ENCODE measurements at places on chromosomes 6 and 20. TPM values are rescaled to one million over a fixed set of nuclear protein-coding genes. Genes with fewer than 3 reads are reported as not detected.
A peak's percentile ranks its signal among the peaks of the same experiment; 100 is the strongest.

DNA sequence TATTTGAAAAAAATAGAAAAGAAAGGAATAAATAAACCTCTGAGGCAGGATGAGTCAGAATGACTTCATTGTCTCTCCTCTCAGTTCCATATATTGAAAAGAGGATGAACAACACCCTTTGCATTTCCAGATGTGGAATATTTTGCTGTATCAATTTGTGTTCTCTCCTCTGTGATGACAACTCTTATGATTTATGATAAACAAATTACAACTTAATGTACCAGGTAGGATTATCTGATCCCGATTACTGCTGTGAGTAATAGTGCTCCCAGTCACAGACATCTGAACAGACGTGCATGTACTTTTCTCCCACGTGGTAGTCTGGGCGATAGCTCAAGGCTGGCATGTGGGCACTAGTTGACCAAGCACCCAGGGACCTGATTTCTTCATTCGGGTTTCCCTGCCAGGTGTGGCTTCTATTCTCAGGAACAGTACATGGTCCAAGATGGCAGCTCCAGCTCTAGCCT is 142.1 kb upstream of the SULF2 start:
- peak; percentile 66 for DNase-seq

DNA sequence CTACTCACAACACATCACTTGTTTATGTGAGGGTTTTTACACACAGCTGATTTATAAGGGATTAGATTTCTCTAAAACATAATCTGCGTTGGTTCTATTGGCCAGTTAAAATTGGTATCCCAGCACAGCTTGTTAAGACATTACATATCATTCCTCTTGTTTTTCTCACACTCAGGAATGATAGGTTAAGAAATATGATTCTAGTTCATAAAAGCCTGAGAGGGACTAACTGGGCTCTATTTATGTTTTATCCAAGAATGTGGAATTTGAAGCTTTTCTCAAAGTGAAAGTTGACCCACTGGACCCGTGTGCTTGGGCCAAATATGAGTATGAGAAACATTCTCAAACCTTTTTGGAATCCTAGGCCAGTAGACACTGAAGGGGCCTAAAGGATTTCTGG is 117.3 kb downstream of the TMEM170B start:
- no peak for DNase-seq

DNA sequence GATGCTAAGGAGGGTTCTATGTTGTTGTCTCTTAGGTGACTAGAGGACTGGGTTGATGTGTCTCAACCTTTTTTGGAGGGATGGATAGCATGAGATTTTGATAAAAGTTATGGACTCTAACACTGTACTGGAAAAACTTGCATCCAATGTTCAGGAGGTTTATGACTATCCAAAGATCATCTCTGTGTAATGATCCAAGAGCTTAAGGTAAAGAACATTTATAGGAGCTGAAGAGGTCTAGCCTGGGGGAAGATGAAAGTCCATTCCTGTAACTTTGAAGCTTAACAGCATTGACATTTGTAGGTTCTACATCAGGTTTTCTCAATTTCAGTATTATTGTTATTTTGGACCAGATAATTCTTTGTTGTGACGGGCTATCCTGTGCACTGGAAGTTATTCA is 48.9 kb downstream of the ESF1 start:
- no peak for DNase-seq

Gene CSE1L
- 96.4 TPM for total RNA-seq

- no peak for DNase-seq
These were observed 1.7 kb downstream of the ADRM1 start for GRCh38 chr20:62304331-62305148.

Gene MRAP2
- total RNA-seq: 1.7 TPM

GRCh38 chr20:57871237-57871632 is 161.4 kb upstream of the PMEPA1 start:
- DNase-seq: no peak

DNA sequence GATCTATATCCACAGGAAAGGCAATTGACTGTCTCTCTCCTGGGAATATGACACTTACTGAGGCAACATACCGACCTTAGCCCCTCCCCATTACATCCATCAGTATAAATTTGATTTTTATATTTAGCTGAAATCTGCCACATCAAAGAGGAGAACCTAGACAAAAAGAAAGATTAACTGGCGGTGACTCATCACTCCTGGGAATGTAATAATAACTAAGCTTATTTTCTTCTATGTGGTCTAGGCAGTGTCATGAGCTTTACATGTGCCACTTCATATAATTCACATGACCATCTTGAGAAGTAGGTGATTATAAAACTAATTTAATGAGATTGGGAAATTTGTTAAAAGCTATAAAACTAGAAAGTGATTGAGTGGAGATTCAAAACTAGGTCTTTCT is 520.0 kb upstream of the HS3ST5 start:
- no peak for DNase-seq

- no peak for DNase-seq
These were observed 154.3 kb upstream of the DTNBP1 start for GRCh38 chr6:15817100-15817499.

DNA sequence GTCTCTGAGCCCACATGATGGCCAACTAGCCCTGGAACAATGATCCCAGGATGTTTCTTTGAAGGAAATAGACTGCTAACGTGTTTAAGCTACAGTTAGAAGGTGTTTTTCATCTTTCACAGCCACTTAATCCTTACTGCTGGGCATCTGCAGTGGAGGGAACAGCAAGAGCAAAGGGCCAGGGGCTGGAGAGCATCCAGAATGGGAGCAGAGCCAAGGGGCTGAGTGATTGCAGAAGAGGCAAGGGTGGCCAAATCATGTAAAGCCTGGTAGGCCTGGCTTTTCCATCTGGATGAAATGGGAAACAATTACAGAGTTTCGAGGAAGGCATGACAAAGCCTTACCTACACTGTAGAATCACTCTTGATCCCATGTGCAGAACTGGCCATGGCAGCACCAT is 18.7 kb upstream of the LAMP5 start:
- no peak for DNase-seq

GRCh38 chr6:106579281-106579680 is 50.0 kb downstream of the RTN4IP1 start:
- no peak for DNase-seq

Gene HLA-DRB1
- total RNA-seq: 0.99 TPM

DNA sequence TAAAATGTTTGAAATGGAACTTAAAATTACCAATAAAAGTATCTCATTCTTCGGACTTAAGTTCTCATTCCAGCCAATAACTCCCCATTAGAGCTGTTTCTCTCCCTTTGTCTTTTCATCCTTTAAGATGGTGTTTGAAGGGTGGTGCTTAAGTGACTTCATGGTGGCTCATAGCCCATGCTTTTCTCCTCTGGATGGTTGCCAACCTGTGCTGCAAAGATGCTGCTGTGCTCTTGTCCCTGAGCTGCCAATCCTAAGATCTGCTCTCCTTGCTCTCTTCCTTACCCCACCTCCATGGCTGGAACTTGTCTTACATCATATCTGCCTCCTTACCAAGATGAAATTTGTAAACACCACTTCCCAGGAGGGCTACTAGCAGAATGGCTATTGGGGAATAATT is 31.6 kb upstream of the PNRC1 start:
- peak; percentile 16 for DNase-seq

Gene HEBP2
- total RNA-seq: 80.4 TPM

DNA sequence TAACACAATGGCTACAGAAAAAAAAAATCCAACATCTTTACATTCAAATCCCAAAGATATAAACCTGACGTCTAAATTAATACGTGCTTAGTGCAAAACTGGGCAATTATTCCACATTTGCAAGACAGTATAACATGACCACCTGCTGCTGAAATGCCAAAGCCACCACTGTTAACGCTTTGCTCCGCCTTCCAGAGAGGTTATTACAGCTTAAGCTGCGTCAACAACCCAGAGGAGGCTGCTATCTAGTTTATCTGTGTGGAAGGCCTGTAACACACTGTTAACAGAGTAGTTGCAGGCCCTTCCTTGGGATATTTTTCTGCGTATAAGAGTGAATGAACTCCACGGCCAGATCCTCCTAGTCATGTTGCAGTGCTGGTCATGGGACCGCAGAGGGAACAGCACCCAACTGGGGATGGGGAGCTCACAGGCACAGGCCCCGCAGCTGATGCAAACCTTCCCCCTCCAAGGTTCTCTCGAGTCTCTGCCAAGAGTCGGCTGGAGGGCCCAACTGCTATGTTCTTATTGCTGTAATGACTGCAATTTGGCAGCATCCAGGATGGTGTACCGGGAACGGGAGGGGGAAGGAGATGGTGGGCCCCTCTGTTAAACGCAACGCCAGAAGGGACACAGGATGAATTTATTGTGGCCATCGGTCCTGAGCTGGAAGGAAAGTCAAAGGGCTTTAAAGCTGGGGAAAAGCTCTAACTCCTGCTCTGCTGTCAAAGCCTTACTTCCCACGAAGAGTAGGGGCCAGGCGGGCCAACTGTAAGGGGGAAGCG is 993 bp upstream of the NCOA7 start:
- DNase-seq: no peak

GRCh38 chr20:40146071-40146470 is 543.0 kb downstream of the MAFB start:
- no peak for DNase-seq

Gene SLC52A3
- 1.9 TPM for total RNA-seq

DNA sequence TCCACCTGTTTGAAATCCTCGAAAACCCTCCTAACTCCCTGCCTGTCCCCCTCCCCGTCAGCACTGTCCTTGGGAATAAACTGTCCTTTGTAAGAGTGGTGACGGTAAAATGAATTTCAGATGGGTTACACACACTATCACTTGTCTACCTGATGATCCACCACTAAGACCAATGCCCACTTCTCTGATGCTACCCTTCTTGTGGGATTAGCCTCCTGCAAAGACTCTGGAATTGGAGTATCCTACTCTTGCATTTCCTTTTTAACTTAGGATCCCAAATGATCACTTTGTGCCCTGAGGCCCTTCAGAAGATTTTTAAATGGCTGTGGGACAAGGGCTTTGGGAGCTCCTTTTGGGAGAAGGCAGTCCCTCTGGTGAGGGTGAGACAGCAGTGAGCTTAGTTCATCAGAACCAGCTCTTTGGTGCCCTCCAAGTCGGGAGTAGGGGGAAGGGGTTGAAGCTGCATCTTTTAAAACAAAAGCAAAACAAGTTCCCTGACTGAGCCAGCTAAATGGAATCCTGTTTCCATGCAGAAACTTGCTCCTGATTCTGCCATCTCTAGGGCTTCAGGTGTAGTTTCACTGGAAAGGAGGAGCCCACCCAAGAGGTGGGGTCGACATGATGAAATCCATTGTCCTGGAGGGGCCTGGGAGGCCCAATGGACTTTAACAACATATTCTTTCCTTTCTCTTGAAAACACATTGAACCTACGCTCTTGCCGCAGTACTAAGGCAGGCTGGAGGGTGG is 86.5 kb downstream of the ASXL1 start:
- no peak for DNase-seq

GRCh38 chr20:38139977-38140753 is 24.9 kb downstream of the TGM2 start:
- no peak for DNase-seq

DNA sequence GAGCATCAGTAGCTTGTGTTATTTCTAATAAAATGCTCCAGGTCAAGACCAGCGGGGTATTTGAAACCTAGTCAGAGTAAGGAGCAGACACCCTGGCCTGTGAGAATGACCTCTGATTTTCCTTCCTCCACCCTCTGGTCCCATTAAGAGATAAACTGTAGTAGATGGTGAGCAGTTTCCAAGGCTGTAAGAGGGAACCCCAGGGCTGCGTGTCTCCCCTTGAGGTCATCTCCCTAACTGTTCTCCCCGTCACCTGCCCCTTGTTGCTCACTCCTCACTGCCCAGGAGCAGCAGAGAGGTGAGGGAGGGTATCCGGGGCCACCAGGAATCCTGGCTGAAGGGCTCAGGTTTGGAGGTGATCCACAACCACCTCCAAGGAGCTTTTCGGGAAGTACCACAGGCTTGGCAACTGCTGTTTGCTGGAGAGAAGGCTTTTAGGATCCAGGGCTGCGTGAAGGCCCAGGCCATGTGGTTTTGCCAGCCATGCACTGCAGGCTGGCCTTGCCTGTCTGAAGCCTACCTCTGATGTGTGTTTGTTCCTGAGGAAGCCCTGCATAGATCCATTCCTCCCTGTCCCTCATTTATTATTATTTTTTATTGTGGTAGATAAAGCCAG is 62.5 kb downstream of the RREB1 start:
- no peak for DNase-seq

Gene CPNE5
- total RNA-seq: 0.17 TPM

GRCh38 chr6:26351544-26351953 is 13.4 kb upstream of the BTN3A2 start:
- peak; percentile 99 for DNase-seq

- no peak for DNase-seq
These were observed 180.0 kb upstream of the SMLR1 start for GRCh38 chr6:130647246-130647645.

DNA sequence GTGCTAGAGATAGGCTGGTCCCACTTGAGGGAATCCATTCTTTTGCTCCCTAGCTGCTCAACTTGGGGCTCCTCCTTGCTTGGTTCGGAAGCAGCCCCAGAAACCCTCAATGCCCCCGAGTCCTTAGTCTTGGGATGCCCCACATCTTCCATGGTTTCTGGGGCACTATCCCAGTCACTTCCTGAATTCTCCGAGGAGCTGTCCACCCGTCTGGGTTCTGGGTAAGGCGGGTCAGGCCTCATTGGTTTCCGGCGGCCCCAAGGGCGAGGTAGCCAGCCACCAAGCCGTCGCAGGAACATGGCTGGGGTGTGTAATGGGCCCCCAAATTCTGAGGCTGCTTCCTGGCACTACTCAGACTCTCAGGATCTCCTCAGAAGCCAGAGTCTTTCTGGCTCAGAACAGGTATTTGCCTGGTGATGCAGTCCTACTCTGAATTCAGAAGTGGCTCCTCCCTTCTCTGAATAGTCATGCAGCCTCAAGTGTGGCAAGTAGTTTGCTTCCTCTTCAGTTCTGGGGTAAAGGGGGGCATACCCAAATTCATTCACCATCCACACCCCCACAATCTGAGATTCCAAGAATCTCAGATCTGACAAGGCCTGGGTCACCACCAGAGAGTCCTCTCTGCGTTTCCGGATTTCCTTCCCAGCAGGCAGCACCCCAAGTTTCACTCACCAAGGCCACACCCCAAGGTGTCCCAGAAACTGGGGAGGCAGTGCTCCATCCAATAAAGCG is 763 bp downstream of the C6orf47 start:
- peak; percentile 29 for DNase-seq

- no peak for DNase-seq
These were observed 83.8 kb downstream of the UST start for GRCh38 chr6:148830614-148831013.

DNA sequence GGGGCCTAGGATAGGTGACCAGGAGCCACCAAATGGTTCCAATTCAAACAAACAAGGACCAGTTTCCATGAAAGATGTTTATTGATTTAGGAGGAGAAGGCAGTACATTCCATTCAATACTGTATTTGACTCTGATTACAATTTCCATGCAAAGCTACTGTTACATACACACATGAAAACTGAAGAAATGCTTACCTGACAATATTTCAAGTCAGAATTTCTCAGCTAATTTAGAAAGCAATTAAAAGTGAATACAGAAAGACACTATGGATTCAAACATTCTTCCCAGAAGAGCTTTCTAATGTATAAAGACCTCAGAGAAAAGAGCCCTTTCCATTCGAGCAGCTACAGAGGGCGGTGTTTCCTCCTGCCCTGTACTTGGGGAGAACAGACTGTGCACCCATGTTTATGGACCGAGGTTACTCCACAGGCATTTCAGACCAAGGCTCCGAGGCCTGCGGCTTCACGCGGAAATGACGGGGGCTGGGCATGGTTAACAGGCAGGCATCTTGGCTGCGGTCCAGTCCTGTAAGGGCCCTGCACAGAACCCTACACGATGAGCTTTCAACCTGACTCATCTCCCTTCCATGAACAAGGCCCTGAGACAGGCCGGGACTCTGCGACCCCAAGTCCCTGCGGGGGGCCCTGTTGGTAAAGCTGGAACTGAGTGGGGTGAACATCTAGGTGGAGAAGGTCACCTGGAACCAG is 25.7 kb upstream of the TCFL5 start:
- peak; percentile 63 for DNase-seq

All from renal cortical epithelial cell (primary cell).